ENCODE measurements at places on chromosomes 13 and 19.

- DNase-seq, result no peak
These were observed 17.3 kb downstream of the NUFIP1 start for GRCh38 chr13:44971656-44972595.

GRCh38 chr13:101065329-101065728 is 351.0 kb downstream of the NALCN start:
- DNase-seq, result no peak

- no peak for DNase-seq
These were observed 16.3 kb downstream of the DOCK9 start for GRCh38 chr13:98961503-98962105.

DNA sequence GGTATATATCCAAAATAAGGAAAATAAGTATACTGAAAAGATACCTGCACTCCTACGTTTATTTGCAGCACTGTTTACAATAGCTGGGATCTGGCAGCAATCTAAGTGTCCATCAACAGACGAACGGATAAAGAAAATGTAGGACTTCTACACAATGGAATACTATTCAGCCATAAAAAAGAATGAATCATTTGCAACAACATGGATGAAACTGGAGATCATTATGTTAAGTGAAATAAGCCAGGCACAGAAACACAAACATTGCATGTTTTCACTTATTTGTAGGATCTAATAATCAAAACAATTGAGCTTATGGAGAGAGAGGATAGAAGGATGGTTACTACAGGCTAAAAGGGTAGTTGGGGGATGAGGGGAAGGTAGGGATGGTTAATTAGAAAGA is 494.0 kb downstream of the UQCRFS1 start:
- DNase-seq, result no peak

- no peak for DNase-seq
These were observed 37.3 kb downstream of the IL12RB1 start for GRCh38 chr19:18049385-18049784.

DNA sequence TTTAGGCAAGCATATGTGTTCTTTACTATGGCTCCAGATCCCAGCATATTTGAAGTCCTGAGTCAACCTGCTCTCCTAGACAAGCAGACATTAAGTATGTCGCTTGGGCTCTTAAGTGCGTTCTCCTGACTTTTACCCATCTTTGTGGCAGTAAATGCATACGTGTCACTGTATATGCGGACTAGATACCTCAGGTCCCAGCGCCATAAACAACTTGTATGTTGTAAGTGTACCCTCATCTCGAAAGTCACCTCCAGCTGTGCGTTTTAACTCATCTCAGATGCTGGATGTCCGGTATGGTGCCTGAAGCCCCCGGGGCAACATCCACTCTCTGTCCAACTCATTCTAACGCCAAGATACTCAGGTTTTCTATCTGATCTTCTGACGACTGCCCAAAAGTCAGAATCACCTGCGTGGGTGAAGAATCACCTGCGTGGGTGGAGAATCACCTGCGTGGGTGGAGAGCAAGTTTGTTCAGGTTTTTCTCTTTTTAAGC is 1.7 kb downstream of the PTOV1 start:
- DNase-seq, result no peak

GRCh38 chr13:51823359-51823758 is 19.4 kb upstream of the DHRS12 start:
- DNase-seq, result no peak

GRCh38 chr13:50133358-50133953 is 118.2 kb downstream of the KCNRG start:
- no peak for DNase-seq

DNA sequence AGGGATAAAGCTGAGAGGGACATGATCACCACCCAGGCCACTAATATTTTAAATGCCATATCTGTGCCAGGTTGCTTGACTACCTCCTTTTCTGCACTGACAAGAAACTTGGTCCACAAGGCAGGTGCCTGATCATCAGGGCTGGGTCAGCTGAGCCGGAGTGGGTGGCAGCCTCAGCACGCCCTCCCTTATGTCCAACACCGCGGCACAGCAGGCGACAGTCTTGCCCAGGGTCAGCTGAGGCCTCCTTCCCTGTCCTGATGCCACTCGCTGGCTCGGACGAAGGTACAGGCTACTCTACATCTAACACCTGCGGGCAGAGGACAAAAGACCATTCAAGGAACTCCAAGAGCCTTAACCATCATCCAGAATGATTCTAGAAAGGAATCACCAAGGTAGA is 16.9 kb downstream of the ZC3H4 start:
- DNase-seq, result no peak

DNA sequence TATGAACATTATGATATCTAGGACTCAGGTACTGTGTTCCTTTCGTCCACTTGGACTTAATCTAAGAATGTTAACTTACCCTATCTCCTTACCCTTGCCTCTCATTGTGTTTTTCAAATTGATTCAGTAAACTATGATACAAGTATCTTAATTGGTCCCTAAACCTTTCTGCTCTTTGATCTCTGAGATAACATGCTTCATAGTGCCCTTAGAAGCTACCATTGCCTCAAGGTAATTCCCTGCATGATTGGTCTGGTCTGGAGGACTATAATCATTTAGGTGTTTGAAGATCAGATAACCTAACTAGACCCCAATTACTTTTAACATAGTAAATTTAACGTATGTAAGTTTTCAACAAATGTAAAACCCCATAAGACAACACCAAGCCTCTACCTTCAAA is 169.9 kb upstream of the NBEA start:
- DNase-seq, result no peak

DNA sequence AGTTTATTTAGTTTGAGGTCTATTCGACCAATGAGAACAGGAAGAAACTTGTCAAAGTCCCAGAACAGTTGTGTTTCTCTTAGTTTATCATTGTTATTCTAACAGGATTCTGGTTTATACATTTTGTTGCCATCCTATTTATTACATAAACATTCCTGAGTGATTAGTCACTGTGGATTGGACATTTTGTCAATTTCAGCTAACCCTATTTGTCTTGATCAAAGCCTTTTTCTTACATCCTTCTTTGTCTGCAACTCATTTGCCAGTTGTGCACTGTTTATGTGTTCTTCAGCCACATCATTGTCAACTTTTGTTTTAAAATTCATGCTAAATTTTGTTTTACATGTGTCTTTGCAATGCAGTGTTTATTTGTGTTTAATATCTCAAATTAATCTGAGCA is 886.0 kb upstream of the SLC10A2 start:
- no peak for DNase-seq

GRCh38 chr19:6260912-6261650 is 18.7 kb downstream of the MLLT1 start:
- no peak for DNase-seq

DNA sequence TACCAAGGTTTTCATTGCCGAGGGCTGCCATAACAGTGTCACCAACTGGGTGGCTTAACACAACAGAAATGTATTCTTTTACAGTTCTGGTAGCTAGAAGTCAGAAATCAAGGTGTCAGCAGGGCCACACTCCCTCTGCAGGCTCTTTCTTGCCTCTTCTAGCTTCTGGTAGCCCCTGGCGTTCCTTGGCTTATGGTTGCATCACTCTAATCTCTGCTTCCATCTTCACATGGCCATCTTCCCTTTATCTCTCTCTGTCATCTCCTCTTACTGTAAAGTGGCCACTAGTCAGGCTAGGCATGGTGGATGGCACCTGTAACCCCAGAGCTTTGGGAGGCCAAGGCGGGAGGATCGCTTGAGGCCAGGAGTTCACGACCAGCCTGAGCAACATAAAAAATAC is 38.0 kb upstream of the MRI1 start:
- DNase-seq, result no peak

DNA sequence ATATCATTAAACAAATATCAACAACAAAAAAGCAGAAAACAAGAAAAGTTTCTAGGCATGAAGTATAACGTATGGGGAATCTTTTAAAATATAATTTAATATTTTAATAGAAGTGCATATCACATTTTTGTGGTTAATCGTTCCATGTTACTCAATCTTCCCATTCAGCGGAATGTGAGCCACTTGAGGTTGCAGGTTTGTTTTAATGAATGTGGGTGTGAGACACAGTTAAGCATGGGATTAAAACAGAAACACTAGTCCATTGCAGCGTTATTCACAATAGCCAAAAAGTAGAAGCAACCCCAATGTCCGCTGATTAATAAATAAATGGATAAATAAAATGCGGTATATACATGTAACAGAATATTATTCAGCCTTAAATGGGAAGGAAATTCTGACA is 146.0 kb downstream of the NDFIP2 start:
- no peak for DNase-seq

- no peak for DNase-seq
These were observed 63.4 kb upstream of the LRCH1 start for GRCh38 chr13:46489586-46490023.

- DNase-seq, result no peak
These were observed 20.4 kb upstream of the ZNF91 start for GRCh38 chr19:23415561-23416191.

- no peak for DNase-seq
These were observed 18.7 kb downstream of the CD70 start for GRCh38 chr19:6572217-6572616.

DNA sequence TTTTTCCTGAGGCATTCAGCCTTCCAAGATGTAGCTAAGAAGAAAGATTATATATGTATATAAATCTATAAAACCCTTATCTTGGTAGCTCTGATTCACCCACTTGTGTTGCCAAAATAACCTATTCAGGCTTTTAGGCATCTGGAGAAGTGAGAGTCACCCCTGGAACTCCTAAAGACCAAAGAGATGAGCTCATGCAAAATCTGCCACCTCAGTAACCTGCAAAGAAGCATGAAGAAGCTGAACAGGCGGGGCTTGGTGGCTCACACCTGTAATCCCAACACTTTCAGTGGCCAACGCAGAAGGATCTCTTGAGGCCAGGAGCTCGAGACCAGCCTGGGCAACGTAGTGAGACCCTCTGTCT is 393.7 kb downstream of the FOXO1 start:
- no peak for DNase-seq

- no peak for DNase-seq
These were observed 114.2 kb upstream of the CLDN10 start for GRCh38 chr13:95438297-95438696.

DNA sequence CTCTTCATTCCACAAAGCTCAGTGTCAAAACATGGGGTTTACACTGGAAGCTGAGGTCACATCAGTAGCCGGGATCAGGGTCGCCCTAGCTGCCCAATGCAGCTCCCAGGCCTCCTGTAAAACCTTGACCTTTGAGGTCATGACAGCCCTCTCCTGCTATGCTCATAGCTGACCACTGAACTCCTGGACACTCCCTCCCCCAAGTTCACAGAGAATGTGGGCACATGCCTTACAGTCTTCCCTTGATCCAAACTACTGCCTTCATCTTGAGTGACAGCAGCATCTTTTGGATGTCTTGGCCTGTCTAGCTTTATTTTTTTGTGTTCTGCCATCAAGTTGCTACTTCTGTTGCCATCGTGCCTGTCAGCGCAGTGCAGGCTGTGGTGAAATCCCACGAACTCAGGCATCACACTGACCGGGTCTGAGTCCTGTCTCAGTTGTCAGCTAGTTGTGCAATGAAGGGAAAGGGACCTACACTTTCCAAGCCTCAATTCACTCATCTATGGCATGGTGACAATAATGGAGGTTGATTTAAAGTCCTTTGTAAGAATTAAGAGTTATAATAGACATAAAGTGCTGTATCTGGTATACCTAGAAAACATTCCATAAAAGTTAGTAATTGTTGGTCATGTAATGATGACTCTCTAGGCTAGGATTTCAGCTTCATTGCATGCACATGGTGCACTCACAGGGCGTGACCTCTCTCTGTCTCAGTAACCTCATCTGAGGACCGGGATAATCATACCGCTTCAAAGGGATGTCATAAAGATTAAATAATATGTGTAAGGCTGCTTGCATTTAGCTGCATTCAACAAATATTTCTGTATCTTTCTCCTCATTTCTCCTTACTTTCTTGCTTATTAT is 16.4 kb upstream of the ALOX5AP start:
- DNase-seq, result no peak

DNA sequence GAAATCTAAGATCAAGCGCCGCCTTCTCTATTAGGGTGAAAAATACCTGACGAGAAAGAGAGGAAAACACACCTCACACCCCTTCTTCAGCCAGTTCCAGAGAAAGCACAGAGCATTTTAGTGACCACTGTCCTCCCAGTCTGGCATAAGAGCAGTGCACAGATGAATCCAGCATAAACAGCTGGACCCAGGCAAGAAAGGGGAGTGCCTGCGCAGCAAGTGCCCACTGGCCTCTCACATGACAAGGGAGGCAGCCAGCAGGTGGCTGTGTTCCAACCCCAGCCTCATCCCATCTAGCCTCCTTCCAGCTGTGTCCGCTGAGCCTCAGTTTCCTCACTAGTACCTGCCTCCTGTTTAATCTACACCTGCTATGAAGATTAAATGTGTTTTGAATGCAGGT is 8.0 kb downstream of the MED26 start:
- no peak for DNase-seq

DNA sequence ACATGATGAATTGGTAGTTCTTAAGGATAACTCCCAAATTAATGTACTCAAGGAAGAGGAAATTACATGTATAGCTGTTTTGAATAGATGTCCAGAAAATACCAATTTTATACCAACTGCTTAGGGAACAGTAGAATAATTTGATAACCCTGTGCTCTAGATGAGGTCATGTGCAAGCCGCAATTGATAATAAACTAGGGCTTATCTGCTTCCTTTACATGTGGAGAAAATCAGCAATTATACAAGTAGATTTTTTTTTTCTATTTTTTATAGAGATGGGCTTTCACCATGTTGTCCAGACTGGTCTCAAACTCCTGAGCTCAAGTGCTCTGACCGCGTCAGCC is 9.3 kb downstream of the TPT1 start:
- no peak for DNase-seq

- DNase-seq, result no peak
These were observed 120.6 kb upstream of the HTR2A start for GRCh38 chr13:47017476-47017875.

- no peak for DNase-seq
These were observed 548.6 kb upstream of the SLITRK5 start for GRCh38 chr13:87122551-87122950.

- DNase-seq, result no peak
These were observed 820.8 kb upstream of the MIR17HG start for GRCh38 chr13:90526711-90527110.

- DNase-seq, result no peak
These were observed 28.0 kb upstream of the ZNF835 start for GRCh38 chr19:56699552-56699951.

DNA sequence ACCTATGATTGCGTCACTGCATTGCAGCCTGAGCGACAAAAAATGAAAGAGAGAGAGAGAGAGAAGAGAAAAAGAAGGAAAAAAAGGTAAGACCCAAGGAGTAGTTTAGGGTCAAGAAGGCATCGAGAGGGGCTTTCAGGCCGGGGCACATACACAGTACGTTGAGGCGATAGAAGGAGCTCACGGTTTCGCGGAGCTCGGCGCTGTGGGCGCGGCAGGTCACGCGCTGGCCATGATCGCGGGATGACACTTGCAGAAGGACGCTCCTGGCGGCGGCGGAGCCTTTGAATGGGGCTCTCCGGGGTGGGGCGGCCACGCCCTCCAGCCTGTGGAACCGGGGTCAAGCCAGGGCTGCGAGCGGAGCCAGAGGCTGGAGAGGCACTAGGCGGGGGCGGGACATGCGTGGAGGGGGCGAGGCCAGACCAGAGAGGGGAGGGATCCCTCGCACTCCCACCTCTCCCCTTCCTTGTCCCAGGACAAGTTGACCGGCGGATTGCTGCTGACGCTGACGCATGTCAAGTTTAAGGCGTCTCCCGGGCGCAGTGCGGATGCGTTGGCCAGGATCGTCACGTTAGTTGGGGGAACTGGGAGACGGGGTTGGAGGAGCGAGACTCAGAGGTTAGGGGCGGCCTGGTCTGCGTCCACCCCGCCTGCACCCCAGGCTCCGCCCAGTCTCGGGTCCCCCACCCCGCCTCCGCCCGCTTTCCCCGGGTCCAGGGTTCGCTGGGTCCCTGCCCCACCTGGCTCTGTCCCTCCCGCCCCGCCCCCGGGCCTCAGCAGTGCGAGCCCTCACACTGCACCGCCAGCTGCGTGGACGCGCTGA is 6.9 kb downstream of the NPHS1 start:
- no peak for DNase-seq
